Astrocyte (in vitro differentiated cells and primary cell): ENCODE measurements at places on chromosomes 16 and 17.

DNA sequence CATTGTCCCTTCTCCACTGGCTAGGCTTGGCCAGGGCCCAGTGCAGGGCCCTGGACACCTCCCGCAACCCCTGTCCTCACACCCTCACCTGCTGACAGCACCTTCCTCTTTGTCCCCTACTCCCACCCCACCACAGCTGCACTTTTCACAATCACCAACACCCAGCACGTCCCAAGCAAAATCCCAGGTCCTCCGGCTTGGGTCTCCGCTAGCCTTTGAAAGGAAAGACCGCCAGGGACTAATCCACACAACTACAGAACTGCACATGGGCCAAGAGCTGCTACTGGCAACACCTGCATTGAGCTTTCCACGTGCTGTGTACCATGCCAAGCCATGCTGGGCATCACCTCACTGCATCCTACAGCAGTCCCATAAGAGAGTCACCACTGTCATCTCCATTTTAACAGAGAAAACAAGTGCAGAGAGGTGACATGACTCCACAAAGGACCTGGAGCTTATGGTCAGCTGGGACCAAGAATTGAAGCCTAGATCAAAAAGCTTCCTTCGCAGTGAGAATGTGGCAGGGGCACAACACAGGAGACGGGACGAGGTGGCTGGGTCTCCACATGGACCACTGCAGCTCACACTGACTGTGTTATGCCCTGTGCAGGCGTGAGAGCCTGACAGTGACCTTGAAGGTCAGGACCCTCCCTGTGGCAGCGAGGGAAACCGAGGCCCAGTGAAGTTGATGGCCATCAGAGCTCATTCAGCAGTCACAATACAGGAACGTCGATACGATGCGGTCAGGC is 22.5 kb downstream of the FBXO31 start:
- DNase-seq, result no peak

GRCh38 chr17:2691965-2692780 is 19.4 kb downstream of the CLUH start:
- DNase-seq, result no peak

- peak; percentile 16 for DNase-seq
Observed at GRCh38 chr17:35666967-35667532, 64.4 kb upstream of the RASL10B start.

DNA sequence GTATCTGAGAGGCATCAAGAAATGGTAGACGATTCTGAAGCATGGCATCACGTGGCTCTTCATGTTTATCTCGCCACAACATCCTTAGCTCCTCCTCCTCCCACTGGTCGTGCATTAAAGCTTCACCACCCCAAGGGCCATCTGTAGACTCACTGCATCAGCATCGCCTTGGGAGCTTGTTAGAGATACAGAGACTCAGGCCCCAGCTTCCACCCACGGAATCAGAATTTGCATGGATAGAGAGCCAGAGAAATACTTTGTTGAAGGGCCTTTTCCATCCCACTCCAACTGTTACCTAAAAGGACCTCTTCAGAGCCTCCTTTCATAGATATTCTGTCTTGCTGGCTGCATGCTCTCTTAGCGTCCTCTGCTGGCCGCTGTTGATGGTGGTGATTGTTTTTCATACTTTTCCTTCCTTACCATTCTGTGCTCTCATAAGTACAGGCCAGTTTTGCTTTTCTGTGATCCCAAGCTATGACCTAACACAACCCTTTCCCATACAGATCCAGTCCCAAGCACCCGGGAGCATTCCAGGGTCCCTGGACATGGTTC is 1049.4 kb upstream of the EEF2KMT start:
- no peak for DNase-seq

DNA sequence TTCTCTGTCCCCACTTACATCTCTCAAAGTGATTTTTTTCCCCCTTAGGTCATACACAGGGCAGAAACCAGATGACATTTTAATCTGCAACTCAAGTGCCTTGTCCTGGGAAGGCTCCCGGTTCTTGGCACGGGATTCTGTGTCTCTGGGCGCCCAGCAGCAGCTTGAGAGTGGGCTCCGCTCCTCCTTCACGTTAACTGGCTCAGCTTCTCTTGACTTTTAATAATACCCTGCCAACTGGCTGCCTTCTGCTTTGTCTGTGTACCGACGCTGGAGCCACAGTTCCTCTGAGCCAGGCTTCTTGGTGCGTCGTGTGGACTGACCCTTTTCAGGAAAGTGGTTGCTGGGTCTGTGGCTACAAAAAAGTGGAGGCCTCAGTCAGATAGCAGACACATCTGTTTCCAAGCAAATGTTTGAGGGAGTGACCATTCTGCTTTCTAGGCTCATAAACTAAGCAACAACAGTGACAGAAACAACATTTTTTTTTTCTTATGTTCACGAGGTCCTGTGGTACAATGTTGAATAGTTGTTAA is 64.9 kb downstream of the IRF8 start:
- peak; percentile 12 for DNase-seq

- DNase-seq, result no peak
Observed at GRCh38 chr16:83911290-83911689, 12.4 kb downstream of the MLYCD start.

DNA sequence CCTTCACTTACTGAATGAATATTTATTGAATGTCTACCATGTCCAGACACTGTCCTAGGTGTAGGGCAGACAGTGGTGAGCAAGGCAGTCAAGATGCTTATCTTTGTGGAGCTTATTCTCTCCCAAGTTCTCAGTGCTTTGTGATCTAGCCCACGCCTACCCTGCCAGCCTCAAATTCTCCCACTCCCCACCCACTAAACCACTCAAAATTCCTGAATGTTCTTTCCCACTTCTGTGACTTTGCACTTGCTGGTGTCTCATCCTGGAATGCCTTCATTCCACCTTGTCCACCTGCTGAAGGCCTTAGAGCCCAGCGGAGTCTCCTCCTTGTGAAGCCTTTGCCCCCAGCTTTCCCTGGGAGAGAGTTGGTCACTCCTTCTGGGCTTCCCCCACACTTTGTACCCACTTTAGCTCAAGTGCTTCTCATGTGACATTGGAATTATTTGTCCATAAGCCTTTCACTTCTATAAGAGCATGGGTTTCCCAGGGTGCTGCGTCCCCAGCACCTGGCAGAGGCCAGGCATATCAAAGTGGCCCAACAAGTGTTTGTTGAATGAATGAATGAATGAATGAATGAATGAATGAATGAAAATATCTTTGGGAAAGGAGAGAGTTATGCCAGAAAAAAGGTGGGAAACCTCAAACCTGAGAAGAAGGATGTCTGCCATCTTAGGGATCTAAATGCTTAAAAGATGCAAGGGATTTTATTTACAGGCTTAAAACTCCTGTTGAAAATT is 23.0 kb downstream of the CCDC182 start:
- DNase-seq, result no peak

GRCh38 chr17:45423304-45423974 is 9.2 kb downstream of the ARHGAP27 start:
- DNase-seq, result no peak

DNA sequence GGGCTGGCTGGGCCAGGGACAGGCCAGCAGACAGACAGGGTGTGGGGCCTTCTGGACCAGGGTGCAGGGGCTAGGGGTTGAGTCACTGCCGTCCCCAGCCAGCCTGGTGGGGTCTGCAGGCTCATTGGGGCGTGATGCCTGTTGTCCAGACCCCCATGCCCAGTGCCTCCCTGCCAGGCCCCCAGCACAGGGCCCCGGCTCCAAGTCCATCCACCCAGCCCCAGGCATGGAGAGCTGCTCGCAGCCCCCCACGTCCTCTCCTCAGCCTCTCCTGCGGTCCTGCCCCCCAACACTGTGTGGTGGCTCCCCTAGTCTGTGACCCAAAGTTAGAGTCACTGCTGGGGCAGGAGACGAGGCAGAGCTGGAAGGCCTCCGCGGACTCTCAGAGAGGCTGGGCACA is 7.0 kb upstream of the PKMYT1 start:
- DNase-seq, result no peak

- peak; percentile 98 for DNase-seq
Observed at GRCh38 chr17:71438631-71439146, 682.1 kb upstream of the SOX9 start.

DNA sequence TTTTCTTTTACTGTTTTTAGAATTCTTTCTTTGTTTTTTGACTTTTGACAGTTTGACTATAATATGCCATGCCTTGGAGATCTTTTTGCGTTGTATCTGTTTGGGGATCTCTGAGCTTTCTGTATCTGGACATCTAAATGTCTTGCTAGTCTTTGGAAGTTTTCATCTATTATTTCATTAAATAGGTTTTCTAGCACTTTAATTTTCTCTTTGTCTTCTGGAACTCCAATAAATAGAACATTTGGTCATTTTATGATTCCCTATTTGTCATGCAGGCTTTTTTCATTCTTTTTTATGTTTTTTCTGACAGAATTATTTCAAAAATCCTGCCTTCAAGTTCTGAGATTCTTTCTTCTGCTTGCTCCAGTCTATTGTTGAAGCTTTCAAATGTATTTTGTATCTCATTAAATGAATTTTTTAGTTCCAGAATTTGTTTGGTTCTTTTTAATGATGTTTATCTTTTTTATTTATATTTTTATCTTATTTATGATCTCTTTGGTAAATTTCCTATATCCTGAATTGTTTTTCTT is 201.4 kb downstream of the CHD9NB start:
- no peak for DNase-seq
